ENCODE measurements at places on chromosomes 1 and 21.

- DNase-seq = no peak
These were observed 804.1 kb downstream of the USP25 start for GRCh38 chr21:16533692-16534407.

DNA sequence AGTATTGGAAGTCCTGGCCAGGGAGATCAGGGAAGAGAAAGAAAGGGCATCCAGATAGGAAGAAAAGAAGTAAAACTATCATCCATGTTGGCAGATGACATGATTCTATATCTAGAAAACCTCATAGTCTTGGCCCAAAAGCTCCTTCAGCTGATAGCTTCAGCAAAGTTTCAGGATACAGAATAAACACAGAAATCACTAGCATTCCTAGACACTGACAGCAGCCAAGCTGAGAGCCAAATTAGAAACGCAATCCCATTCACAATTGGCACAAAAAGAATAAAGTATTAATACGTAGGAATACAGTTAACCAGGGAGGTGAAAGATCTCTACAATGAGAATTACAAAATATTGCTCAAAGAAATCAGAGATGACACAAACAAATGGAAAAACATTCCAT is 44.6 kb downstream of the ZFYVE9 start:
- DNase-seq = no peak

- DNase-seq = no peak
These were observed 125.8 kb downstream of the CTH start for GRCh38 chr1:70536708-70537366.

- no peak for DNase-seq
These were observed 210.3 kb downstream of the SLC35F3 start for GRCh38 chr1:234114648-234115307.

DNA sequence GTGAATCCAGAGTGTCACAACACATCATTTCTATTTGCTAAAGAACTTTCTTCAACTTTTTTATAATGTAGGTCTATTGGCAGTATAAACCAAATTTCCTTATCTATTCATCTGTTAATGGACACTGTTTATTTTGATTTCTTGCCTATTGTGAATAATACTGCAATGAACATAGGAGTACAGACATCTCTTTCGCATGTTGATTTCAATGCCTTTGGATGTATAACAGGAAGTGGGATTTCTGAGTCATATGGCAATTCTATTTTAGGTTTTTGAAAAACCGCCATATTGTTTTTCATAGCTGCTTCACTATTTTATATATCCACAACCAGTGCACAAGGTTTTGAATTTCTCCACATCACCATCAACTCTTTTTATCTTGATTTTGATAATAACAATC is 198.7 kb downstream of the KCNT2 start:
- no peak for DNase-seq

GRCh38 chr1:176942346-176942745 is 222.2 kb downstream of the ASTN1 start:
- no peak for DNase-seq

- no peak for DNase-seq
These were observed 14.3 kb upstream of the ZNF326 start for GRCh38 chr1:89980605-89981004.

DNA sequence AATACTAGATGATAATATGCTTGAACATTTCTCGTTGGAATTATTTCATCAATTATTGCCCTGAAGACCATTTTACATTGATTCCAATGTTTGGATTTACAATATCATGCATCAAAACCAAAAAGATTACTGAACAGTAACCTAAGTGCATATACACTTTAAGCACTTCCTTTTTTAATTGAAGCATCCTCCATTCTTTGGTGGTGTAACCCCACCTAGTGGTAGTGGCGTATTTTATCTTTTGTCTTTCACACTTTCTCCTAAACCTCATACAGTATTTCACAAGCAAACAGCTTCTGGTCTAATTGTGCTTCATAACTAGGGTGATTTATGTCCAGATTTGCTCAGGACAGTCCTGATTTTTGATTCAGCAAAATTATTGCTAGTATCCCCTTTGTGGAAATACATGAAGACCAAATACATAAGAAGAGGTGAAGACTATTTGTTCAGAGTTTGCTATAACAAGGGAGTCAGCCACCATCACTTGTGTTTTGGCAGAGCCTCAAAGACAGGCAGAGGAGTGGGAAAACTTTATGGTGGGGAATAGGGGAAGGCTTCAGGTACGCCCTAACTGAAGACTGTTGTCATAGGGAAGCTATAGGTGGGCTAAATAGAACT is 3.4 kb upstream of the NVL start:
- no peak for DNase-seq

DNA sequence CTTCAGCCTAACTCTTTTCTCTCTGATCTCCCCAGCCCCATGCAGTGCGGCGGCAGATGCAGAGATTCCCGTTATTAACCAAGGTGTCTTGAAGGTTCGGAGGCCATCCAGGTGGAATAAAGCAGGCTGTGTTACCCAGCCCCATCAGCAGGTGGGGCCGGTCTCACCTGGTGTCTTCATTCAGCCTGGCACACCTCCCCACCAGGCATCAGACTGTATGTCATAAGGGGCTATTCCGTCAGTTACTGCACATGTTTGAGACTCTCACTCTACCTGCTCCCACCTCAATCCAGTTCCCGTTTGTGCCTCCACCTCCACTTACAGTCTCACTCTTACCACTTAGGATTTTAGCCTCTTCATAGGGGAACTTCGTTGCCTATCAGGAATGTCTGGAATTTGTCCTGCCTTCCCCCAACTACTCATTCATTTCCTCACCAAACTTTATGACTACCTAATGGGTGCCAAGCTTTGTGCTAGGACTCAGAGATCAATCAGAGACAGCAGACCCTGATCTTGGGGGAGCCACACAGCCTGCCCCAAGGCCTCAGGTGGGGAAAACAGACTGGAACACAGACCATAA is 170.2 kb downstream of the PLPP3 start:
- no peak for DNase-seq

- DNase-seq = no peak
These were observed 135.6 kb downstream of the GPATCH2 start for GRCh38 chr1:217495249-217495648.

GRCh38 chr1:204915861-204916495 is 45.3 kb downstream of the NFASC start:
- no peak for DNase-seq

GRCh38 chr1:95655321-95656020 is 421.5 kb downstream of the RWDD3 start:
- no peak for DNase-seq

- no peak for DNase-seq
These were observed 1.5 kb downstream of the F13B start for GRCh38 chr1:197065559-197065958.

- DNase-seq = no peak
These were observed 8.2 kb upstream of the MTFR1L start for GRCh38 chr1:25811384-25812082.

GRCh38 chr1:6070450-6070974 is 24.8 kb downstream of the KCNAB2 start:
- no peak for DNase-seq

- DNase-seq = no peak
These were observed 85.6 kb downstream of the GREM2 start for GRCh38 chr1:240526312-240526711.

GRCh38 chr1:45260244-45260643 is 53.8 kb upstream of the ZSWIM5 start:
- DNase-seq = no peak

- DNase-seq = no peak
These were observed 72.6 kb downstream of the PGM1 start for GRCh38 chr1:63665824-63666223.

DNA sequence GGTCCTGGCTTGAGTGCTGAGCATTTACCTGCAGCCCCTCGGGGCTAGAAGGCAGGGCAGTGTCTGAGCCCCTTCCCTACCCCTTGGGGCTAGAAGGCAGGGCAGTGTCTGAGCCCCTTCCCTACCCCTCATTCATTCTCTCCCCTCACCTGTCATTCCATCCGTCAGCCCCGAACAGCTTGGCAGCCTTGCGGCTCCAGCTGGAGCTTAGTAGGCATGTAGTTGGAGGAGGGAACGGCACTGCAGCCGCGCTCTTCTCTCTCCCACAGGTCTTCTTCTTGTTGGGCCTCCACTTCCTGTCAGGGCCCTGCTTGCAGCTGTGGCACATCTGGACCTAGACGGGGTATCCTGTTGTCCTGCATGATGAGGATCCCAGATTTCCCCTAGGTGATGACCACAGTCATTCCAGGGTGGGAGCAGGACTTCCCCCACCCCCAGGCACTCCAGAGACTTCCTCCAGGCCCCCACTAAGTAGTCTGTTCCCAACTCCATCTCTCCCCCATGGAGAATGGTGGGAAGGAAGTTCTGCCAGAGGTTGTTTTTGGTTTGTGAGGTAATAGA is 22.2 kb downstream of the MAPKAPK2 start:
- no peak for DNase-seq

DNA sequence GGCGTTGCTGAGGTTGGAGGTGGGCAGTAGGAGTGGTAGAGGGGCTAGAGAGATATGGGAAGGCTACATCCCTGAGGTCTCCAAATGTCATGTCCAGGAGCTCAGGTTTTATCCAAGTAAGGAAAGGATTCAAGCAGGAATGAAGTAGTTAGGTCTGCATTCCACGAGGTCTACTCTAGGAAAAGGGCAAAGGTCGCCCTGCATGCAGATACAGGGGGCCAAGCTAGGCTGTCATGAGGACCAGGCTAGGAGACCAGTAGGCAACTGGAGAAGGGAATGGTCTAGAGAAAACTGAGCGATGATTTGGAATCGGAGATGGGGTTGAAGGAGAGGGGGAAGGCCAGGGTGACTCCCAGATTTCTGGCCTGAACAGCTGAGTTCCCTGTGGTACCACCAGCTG is 48.7 kb downstream of the IRF2BP2 start:
- no peak for DNase-seq

- no peak for DNase-seq
These were observed 55.2 kb upstream of the ANGPTL1 start for GRCh38 chr1:178926046-178926445.

DNA sequence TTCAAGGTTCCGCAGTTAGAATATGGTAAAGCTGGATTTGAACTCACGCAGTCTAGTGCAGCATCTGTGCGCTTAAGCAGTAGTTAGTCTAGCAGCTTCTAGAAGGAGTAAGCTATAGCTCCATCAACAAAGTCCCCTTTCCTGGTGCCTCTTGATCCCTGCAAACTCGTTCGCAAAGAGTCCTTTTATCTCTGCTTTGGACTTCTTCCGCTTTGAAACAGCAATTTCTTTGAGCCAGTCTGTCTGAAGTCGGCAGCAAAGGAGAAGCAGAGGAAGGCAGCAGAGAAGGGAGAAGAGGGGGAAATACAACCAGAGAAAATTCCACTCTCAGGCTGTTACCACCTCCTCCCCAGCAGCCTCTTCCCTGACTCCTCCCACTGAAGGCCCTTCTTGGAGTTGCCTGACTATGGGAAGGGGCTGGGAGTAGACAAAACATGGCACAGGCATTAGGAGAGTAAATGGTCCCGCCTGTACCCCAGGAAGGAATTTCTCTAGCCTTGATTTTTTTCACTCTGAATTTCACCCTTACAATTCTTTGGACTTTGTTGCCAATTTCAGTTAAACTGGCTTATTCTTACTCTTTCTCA is 25.9 kb downstream of the HSD3B2 start:
- DNase-seq = no peak

- peak; percentile 99 for DNase-seq
These were observed at the start of gene GAS5 for GRCh38 chr1:173867753-173868265. Gene GAS5 (minus strand): TSS chr1:173867989.

- no peak for DNase-seq
These were observed 22.8 kb downstream of the RD3 start for GRCh38 chr1:211469113-211469512.

GRCh38 chr21:38819719-38820159 is 14.0 kb downstream of the ETS2 start:
- no peak for DNase-seq

- DNase-seq = no peak
These were observed 144.0 kb downstream of the ROR1 start for GRCh38 chr1:63917571-63918417.

DNA sequence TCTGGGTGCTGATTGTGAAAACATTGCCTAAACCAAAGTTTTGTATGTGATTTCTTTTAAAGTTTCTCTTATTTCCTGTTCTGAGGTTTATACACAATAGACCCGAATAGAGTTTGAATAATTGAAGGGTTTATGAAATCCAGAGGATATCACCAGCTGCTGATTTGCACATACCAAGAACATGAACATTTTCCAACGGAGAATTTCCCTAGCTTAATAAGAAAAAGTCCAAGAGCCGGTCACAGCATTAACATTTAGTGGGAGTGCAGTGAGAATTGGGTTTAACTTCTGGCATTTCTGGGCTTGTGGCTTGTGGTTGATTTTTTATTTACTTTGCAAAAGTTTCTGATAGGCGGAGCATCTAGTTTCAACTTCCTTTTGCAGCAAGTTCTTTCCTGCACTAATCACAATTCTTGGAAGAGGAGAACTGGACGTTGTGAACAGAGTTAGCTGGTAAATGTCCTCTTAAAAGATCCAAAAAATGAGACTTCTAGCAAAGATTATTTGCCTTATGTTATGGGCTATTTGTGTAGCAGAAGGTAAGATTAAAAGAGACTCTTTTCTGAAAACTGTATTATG is at the start of gene CFH:
Gene CFH (plus strand): TSS at position 407 of the 579 bp plus-strand sequence. CDS start 75 bp downstream, at position 482.
- no peak for DNase-seq

- DNase-seq = no peak
These were observed 66.0 kb upstream of the SDC3 start for GRCh38 chr1:30974536-30974935.

DNA sequence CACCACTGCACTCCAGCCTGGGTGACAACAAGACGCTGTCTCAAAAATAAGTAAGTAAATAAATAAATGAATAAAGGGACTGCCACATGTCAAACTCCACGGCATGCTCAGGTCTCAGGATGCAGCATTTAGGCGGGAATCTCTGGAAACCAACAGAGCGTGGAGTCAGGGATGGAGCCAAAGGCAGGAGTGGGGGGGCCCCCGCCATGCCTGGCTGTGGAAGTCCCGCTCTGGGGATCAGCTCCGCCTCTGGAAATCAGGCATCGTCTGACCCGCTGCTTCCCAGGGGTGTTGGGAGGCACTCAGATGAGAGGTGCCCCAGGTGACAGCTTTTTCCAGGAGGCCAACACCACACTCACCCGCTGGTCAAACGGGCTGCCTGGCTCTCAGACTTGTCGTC is 20.2 kb downstream of the KIF17 start:
- DNase-seq = no peak

DNA sequence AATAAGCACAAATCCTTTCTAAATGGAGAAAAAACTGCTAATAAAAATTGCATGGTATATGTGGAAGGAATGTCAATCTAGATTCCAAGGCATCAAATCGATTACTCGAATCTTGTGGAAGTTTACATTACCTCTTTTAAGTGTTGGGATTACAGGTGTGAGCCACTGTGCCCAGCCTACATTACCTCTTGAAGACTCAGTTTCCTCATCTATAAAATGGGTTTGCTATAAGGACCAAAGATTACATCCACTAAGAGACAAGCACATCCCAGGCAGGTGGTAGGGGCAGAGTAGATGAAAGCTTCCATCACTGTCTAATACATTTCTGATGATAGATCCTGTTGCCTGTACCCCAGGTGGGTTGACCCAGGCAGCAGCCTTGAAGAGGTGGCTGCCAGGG is 16.1 kb downstream of the DHCR24 start:
- no peak for DNase-seq

GRCh38 chr1:154306151-154306550 is 14.7 kb upstream of the AQP10 start:
- DNase-seq = no peak
